Astrocyte of the spinal cord (primary cell): ENCODE measurements at places on chromosomes 2 and 18.

DNA sequence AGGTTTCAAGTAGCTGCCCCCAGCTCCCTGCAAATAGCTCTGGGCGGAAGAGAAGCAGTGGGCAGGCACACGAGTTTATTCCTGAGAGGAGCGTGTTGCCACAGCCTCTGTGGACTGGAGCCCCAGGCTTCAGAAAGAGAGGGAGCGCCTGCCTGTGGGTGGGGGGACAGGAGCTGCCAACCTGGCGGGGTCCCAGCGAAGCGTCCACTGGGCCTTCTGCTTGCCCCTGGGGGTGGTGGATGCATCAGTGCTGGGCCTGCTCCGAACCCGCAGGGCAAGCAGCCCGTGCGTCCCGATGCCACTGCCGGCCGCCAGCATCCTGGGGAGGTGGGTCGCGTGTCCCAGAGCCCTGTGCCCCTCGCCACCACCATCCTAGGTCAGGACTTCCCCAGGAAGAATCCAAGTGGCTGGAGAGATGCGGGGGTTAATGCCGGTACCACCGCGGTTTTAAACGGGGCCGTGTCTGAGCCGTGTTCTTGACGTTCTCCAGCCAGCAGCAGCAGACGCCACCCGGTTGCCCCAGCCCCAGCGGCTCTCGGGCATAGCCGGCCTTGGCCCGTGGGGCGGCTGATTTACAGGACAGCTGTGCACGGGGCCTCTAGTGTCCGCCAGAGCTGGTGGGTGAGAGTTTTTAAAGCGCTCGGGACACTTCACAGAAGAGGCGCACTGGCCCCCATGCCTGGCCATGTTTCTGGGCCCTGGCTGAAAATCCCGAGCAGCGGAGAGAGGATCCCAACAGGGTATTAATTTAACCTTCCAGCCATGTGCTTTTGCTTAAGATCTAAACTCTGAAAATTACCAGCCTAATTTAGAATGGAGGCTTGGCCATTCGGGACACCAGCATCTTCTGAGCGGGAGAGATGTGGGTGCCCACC lies 84.7 kb downstream of the NFATC1 start:
- no peak for DNase-seq

DNA sequence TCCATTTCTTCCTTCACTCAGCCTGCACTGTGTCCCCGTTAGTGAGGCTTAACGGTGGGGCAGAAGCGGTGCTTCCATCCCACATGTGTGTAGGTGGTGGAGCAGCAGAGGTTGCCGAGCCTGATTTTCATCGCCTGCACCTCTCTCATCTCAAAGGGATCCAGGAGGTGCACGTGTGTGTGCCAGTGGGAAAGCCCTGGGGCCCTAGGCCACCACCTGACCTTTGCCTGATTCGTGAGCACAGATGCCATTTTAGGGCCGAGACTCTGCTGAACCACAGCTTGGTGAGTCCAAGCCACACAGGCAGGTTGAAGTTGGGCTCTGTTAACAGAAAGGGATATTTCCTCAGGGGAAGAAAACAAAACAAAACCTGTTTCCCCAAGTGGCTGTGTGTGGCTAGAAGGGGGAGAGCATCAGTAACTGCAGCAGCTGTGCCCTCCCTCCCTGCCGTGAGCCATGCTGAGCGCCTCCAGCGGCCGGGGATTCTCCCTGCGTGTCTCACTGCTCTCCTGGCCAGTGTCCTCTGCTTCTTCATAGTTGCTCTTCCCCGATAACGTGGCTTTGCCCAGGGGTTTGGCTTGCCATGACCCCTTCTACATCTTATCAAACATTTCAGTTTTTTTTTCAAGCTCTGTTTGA lies 81.5 kb downstream of the MAPRE2 start:
- DNase-seq = no peak

DNA sequence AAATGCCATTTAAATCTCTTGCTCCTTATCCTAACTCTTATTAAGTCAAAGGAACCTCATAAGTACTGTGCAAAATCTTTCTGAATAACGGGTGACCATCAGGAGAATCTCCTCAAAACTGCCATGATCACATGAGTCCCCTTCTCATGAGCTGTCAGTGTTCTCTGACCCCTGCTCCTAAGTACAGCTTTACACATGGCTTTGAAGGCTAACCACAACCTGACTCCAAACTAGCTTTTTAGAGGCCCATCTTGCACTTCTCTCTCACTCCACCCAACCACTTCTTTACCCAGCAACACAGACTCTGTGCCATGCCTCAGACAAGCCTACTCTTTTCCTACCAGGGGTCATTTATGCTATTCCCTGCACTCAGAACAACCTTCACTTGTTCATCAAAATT lies 253.8 kb downstream of the GPD2 start:
- no peak for DNase-seq

DNA sequence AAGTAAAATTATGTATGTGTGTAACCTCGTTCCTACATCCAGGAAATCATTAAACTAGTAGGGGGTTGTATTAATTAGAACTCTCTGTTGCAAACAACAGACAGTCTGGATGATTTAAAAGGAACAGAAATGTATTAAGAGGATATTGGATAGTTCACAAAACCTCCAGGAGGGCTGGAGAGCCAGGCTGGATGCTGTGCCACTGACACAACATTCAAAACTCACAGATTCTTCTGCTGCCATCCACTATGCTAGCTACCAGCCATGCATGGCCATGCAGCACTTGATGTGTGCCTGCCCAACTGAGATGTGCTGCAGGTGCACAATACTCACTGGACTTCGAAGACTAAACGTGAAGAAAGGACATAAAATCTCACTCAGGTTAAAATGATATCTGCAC lies 48.2 kb upstream of the SH3RF3 start:
- no peak for DNase-seq

DNA sequence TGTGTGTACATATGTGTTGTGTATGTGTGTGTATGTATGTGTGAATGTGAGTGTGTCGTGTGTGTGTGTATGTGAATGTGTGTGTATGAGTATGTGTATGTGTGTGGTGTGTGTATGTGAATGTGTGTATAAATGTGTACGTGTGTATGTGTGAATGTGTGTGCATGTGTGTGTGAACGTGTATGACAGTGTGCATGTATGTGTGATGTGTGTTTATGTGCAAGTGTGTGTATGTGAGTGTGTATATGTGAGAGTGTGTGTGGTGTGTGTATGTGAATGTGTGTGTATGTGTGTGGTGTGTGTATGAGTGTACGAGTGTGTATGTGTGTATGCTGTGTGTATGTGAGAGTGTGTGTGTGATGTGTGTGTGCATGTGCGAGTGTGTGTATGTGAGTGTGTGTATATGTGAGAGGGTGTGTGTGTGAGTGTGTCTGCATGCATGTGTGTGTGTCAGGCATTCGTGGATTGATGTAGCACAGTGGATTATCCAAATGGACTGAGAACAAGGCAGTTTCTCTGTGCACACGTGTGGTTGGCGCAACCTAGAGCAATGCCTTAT lies 127.2 kb downstream of the SH3BP4 start:
- no peak for DNase-seq
